Liver (tissue), 10 donors: ENCODE measurements at places on chromosomes 5 and 9. TPM values are rescaled to one million over a fixed set of nuclear protein-coding genes. Genes with fewer than 3 reads are reported as not detected.

DNA sequence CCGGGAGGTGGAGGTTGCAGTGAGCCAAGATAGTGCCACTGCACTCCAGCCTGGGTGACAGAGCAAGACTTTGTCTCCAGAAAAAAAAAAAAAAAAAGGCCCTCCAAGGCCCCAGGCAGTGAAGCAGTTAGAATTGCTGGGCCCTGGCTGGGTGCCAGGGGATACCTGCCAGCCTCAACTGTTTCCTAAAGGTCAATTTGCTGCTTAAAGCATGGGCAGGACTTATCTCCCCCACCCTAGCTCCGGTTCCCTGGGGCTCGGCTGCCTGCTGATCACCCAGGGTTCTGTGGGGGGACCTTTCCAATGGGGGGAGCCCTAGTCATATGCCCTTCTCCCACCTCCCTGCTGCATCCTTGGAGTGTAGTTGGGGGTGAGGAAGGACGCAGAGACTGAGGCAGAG is 25.7 kb downstream of the NCS1 start:
- no peaks in the 10 kb centered on the region for H3K36me3 ChIP-seq
- H3K4me1 ChIP-seq, result no peaks in the 10 kb centered on the region
- DNase-seq, result no peak
- no peak overlapping the region for H3K27ac ChIP-seq

GRCh38 chr9:129801504-129801903 is 1.5 kb upstream of the TOR1B start:
- no peak overlapping the region for H3K4me3 ChIP-seq
- H3K27me3 ChIP-seq, result no peaks in the 10 kb centered on the region
- H3K4me1 ChIP-seq, result peaks cover 3% of the 10 kb centered on the region
- DNase-seq, result no peak

- H3K4me1 ChIP-seq, result no peaks in the 10 kb centered on the region
- DNase-seq, result no peak
Observed at GRCh38 chr9:75803130-75803529, 87.3 kb upstream of the PCSK5 start.

DNA sequence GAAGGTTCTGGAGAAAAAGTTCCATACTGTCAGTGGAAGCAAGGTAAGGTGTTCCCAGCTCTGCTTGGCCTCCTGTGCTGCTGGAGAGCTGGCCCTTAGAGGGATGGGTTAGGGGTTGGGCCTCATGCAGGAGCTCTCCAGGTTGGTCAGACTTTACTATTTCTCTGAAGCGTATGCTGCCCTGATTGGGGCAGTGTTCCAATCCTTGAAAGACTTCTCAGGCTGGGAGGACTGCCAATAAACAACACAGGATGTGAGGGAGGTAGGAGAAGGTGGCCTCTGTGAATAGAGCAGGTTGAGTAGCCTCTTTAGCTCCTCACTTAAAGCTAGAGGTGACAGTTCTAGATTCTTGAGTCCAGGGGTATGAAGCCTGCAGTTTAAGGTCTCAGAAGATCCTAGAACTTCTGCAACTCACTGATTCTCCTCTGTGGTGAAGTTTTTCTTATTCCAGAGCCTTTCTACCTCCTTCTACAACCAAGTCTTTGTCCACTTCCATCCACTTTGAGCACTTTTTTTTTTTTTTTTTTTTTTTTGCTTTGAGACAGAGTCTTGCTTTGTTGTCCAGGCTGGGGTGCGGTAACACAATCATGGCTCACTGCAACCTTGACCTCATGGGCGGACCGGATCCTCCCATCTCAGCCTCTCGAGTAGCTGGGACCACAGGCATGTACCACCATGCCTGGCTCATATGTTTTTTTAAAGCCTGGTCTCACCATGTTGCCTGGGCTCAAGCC is 3.0 kb downstream of the HNRNPAB start:
- H3K27me3 ChIP-seq, result no peaks in the 10 kb centered on the region
- no peak overlapping the region for H3K27ac ChIP-seq
- no peak for DNase-seq
- H3K4me1 ChIP-seq, result peaks cover 35% of the 10 kb centered on the region
- peaks cover 59% of the 10 kb centered on the region for H3K36me3 ChIP-seq

- H3K27me3 ChIP-seq, result no peaks in the 10 kb centered on the region
- no peak overlapping the region for H3K27ac ChIP-seq
- H3K4me1 ChIP-seq, result peaks cover 3% of the 10 kb centered on the region
- no peak for DNase-seq
Observed at GRCh38 chr9:94882966-94883641, 156.6 kb downstream of the AOPEP start.

RNF180 gene
- 4.2 TPM for polyA plus RNA-seq

SPACA9 gene
- 1.1 TPM for polyA plus RNA-seq

RANBP6 gene
- 6.2 TPM for polyA plus RNA-seq
